ENCODE measurements at places on chromosomes 6 and 20. TPM values are rescaled to one million over a fixed set of nuclear protein-coding genes. Genes with fewer than 3 reads are reported as not detected.

Gene NUDT3
- total RNA-seq, result 28.9 TPM

Gene SMPDL3A
- 11.2 TPM for total RNA-seq

Gene GSTA3
- total RNA-seq, result not detected

Gene PLCB4
- total RNA-seq, result 8.8 TPM

Gene C6orf118
- total RNA-seq, result not detected

Measured in omental fat pad (tissue), 4 donors.